ENCODE measurements at places on chromosomes 4 and X.

- H3K27me3 ChIP-seq = no peaks in the 10 kb centered on the region
- H3K36me3 ChIP-seq = no peaks in the 10 kb centered on the region
- H3K27ac ChIP-seq = no peak overlapping the region
- no peak overlapping the region for H3K4me3 ChIP-seq
- H3K4me1 ChIP-seq = no peaks in the 10 kb centered on the region
Measured at GRCh38 chr4:113112338-113112978, 63.0 kb downstream of the ANK2 start.

- H3K27ac ChIP-seq = no peak overlapping the region
- no peak overlapping the region for H3K4me3 ChIP-seq
- no peaks in the 10 kb centered on the region for H3K27me3 ChIP-seq
- no peaks in the 10 kb centered on the region for H3K36me3 ChIP-seq
Measured at GRCh38 chrX:132009350-132009749, 13.8 kb upstream of the STK26 start.

GRCh38 chr4:93828332-93828994 lies at the start of gene ATOH1:
Gene ATOH1, plus strand, starts transcription at chr4:93828753. Its CDS starts 174 bp downstream, at chr4:93828927.
- no peaks in the 10 kb centered on the region for H3K4me1 ChIP-seq
- H3K36me3 ChIP-seq = no peaks in the 10 kb centered on the region
- H3K27me3 ChIP-seq = peaks cover 26% of the 10 kb centered on the region
- H3K27ac ChIP-seq = no peak within 1 kb of the TSS
- no peak within 1 kb of the TSS for H3K4me3 ChIP-seq

DNA sequence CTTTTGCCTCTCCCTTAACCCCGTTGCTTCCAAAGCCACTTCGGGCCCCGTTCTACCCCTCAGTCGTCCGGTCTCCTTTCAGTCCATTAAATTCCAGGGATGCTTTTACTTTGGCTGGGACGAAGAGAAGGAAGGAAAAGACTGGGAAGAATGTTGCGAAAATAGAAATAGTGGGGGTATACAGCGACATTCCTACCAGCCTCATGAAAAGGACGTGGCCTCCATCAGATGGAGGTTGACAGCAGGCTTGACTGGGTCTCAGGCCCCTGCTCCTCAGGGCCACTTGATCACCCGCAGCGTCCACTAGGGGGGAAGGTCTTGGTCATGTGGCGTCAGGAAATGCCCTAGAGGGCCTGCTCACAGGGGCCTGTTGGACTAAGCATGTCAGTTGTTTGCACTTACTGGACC lies 657 bp upstream of the ANKRD50 start:
- no peaks in the 10 kb centered on the region for H3K27me3 ChIP-seq
- H3K36me3 ChIP-seq = no peaks in the 10 kb centered on the region
- peaks cover 6% of the 10 kb centered on the region for H3K4me1 ChIP-seq
- peak overlapping the region; percentile 44 for H3K4me3 ChIP-seq

- H3K4me3 ChIP-seq = peak within 1 kb of the TSS; percentile 61
- no peaks in the 10 kb centered on the region for H3K27me3 ChIP-seq
- H3K36me3 ChIP-seq = no peaks in the 10 kb centered on the region
- H3K27ac ChIP-seq = peak within 1 kb of the TSS; percentile 84
Measured at GRCh38 chrX:55489314-55490009, at the start of gene USP51. Gene USP51, minus strand, starts transcription at chrX:55489848. Its CDS starts 909 bp downstream, at chrX:55488939.

- H3K27me3 ChIP-seq = no peaks in the 10 kb centered on the region
- H3K27ac ChIP-seq = no peak overlapping the region
- DNase-seq = no peak
Measured at GRCh38 chrX:119466970-119467369, 1.3 kb upstream of the SLC25A5 start.

DNA sequence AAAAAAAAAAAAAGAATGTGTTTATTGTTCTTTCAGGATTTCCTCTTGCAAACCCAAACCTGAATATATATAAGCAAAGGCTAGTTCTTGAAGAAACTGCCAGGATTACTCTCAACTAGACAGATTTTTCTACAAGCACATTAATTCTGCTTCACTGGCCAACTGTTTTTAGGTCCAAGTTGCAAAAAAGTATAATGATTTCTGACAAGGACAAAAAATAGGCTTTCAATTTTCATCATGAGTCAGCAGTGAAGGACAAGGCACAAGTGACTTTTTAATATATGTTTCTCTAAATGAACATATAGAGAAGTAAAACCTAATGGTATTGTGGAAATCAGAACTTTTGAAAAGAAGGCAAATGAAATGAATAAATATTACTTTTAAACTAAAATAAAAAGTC lies 73.7 kb downstream of the ELOVL6 start:
- H3K36me3 ChIP-seq = no peaks in the 10 kb centered on the region
- H3K4me1 ChIP-seq = peaks cover 3% of the 10 kb centered on the region
- H3K27ac ChIP-seq = no peak overlapping the region

DNA sequence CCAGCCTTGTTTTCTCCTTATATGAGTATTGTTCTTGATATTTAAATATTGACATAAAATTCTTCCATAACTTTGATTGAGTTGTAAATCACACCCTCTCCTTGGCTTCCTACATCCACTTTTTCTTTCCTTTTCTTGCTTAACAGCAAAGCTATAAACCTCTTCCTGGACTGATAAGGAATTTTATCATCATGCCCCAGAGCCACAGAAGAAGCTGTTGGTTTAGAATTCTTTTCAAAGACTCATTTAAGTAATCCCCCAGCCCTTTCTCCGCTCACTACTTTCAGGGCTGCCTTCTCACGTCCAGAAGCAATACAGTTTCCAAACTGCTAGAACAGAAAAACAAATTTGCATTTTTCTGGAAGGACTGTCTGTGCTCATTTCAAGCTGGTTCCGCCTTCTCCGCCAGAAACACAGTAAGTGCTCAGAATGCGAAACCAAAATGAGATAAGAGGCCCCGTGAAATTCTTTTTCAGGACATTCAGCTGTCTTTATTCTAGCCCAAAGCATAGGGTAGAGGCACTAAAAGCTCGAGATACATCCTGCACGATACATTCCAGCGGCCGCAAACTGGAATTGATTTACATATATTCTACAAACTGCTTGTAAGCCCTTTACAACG lies 849 bp downstream of the MID1 start:
- H3K4me1 ChIP-seq = peaks cover 1% of the 10 kb centered on the region
- peak overlapping the region; percentile 89 for H3K4me3 ChIP-seq
- peak overlapping the region; percentile 58 for H3K27ac ChIP-seq
- H3K36me3 ChIP-seq = no peaks in the 10 kb centered on the region
- no peaks in the 10 kb centered on the region for H3K27me3 ChIP-seq

DNA sequence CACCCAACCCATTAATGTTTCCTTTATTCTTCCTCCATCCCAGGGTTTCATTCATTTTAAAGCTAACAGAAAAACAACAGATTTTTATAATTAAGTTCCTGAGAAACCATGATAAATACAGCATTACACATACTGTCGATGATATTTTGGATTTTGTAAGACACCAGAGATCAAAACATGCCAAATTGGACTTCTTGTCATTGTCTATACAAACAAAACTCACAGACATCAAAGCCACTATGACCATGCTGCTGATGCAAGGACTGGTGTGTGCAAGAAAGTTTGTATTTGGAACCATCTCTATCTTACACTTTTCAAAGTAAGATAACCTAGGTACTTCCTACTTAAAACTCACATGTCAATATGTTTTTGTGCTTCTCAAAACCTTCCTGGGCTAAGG lies 294.0 kb upstream of the UGT8 start:
- H3K36me3 ChIP-seq = no peaks in the 10 kb centered on the region
- no peaks in the 10 kb centered on the region for H3K4me1 ChIP-seq
- no peak overlapping the region for H3K4me3 ChIP-seq
- H3K27ac ChIP-seq = no peak overlapping the region
- H3K27me3 ChIP-seq = no peaks in the 10 kb centered on the region
- DNase-seq = no peak

DNA sequence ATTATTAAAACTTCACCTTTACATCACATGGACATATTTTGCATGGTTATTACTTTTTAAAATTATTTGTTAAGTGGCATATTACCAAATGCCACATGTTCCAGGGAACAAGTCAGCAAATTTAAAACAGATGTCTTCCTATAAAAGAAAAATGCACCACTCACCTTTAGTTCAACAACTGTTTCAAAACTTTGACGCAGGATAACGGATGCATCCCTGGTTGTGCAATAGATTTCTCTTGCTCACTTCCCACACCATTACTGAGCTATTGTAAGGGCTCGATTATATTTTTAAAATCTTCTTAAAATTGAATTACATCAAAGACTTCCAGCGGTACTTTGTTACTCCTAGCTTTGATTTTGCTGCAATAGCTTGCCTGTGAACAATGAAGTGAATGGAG lies 93.0 kb upstream of the ARHGAP24 start:
- DNase-seq = no peak
- H3K27me3 ChIP-seq = no peaks in the 10 kb centered on the region
- no peak overlapping the region for H3K4me3 ChIP-seq
- no peaks in the 10 kb centered on the region for H3K4me1 ChIP-seq
- no peaks in the 10 kb centered on the region for H3K36me3 ChIP-seq

DNA sequence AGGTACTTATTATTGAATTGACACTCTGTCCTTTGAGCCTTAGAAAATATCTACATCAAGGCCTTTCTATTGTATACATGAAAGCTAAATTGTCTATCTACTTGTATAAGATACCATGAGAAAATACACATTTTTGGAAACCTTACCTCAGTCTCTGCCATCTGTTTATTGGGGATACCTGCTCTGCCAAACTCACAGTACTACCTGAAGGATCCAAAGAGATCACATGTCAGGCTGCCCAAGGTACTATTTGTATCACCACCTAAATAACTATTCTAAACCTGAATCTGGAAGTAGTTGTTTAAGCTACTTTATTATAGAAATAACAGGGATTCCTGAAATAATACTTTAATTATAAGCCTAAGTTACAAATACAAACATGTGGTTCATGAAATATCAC lies 126.2 kb downstream of the PALLD start:
- no peak for DNase-seq
- no peak overlapping the region for H3K4me3 ChIP-seq
- H3K27me3 ChIP-seq = no peaks in the 10 kb centered on the region
- H3K36me3 ChIP-seq = no peaks in the 10 kb centered on the region

GRCh38 chr4:20428436-20429160 lies 176.9 kb downstream of the SLIT2 start:
- H3K4me3 ChIP-seq = no peak overlapping the region
- H3K36me3 ChIP-seq = no peaks in the 10 kb centered on the region
- DNase-seq = no peak
- peaks cover 8% of the 10 kb centered on the region for H3K4me1 ChIP-seq

DNA sequence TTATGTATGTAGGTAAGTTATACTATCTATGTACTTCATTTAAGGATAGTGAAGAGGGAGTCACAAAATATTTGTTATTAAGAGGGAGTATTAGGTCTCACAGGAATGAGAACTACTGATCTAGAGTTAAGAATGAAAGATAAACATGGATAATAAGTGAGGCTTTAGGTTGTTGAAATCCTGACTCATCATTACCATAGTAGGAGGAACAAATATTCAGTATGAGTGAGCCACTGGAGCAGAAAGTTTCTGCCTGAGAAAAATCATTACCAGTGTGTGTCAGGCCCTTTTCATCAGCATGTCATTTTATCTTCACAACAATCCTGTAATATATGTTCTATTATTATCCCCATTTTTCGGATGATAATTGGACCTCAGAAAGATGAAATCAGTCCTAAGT lies 27.2 kb upstream of the IGSF1 start:
- H3K4me1 ChIP-seq = no peaks in the 10 kb centered on the region
- H3K4me3 ChIP-seq = no peak overlapping the region
- no peaks in the 10 kb centered on the region for H3K27me3 ChIP-seq
- no peak for DNase-seq
- H3K36me3 ChIP-seq = no peaks in the 10 kb centered on the region

DNA sequence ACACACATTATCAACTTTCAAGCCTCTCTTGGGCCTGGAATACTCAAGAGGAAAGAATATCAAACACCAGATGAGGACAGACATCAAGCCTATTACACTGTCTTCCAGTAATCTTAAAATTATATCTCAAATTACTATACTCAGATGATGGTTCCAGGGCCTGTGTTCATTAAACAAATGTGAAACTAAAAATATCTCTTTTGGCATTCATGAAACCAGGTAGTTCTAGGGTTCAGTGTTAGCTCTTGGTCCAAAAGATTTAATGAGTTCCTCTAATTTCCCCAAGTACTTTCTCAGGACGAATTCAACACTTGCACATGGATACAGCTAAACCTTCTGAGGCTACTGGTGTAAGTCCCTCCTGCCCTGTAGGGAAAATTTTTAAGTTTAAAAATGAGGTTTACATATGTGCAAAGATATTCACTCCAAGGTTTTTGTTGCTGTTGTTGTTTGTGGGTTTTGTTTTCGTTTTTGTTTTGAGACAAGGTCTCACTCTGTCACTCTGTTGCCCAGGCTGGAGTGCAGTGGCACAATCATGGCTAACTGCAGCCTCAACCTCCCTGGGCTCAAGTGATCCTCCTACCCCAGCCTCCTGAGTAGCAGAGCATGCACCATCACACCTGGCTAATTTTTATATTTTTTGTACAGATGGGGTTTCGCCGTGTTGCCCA lies 79.4 kb downstream of the USP46 start:
- H3K36me3 ChIP-seq = no peaks in the 10 kb centered on the region
- DNase-seq = no peak
- H3K27me3 ChIP-seq = no peaks in the 10 kb centered on the region
- H3K4me1 ChIP-seq = peaks cover 5% of the 10 kb centered on the region
- H3K27ac ChIP-seq = no peak overlapping the region

GRCh38 chr4:40182954-40183353 lies 13.9 kb upstream of the RHOH start:
- no peak overlapping the region for H3K4me3 ChIP-seq
- DNase-seq = no peak
- H3K27me3 ChIP-seq = no peaks in the 10 kb centered on the region
- H3K27ac ChIP-seq = no peak overlapping the region

DNA sequence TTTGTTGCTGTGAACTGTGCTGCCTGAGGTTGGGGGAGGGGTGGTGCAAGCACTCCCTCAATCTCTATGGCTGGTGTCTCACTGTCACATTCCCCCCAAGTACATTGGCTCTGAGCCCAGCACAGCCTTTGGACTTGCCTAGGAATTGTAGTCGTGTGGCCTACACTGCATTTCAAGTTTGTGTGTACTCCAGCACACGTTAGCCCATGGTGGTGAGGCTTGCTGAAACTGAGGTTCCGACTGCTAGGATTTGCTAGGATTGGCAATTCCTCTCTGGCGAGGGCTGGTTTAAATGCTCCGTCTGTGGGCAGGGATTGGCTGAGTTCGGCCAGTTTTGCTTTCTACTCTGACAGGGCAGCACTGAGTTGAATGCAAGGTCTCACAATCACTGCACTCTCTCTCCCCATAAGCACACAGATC lies 121.7 kb upstream of the CXXC4 start:
- H3K4me1 ChIP-seq = no peaks in the 10 kb centered on the region
- peak; percentile 16 for DNase-seq
- H3K27me3 ChIP-seq = no peaks in the 10 kb centered on the region
- H3K4me3 ChIP-seq = no peak overlapping the region

Measured in fibroblast of lung (primary cell).